SK-N-DZ (cell line): ENCODE measurements at places on chromosomes 12 and 14.

GRCh38 chr12:125161712-125162022 lies 96.4 kb downstream of the AACS start:
- DNase-seq = no peak

- DNase-seq = no peak
These were observed 31.5 kb upstream of the KRR1 start for GRCh38 chr12:75542942-75543341.

GRCh38 chr12:110343114-110343513 lies 60.4 kb downstream of the ANAPC7 start:
- no peak for DNase-seq

DNA sequence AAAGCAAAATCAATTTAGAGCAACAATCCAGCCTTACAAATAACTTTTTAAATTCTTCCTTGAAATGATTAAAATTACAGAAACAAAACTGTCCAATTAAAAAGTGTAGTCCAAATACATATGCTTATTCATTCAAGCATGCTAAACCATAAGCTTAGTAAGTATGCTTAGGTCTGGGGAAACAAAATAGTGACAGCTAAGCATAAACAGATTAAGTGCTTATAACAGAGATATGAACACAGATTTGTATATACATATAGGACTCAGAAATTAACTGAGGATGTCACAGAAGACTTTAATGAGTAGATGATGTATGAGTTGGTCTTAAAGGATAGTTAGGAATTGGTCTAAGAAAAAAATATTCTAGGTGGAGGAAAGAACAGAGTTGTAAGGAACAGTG lies 41.8 kb downstream of the SCAF11 start:
- no peak for DNase-seq

DNA sequence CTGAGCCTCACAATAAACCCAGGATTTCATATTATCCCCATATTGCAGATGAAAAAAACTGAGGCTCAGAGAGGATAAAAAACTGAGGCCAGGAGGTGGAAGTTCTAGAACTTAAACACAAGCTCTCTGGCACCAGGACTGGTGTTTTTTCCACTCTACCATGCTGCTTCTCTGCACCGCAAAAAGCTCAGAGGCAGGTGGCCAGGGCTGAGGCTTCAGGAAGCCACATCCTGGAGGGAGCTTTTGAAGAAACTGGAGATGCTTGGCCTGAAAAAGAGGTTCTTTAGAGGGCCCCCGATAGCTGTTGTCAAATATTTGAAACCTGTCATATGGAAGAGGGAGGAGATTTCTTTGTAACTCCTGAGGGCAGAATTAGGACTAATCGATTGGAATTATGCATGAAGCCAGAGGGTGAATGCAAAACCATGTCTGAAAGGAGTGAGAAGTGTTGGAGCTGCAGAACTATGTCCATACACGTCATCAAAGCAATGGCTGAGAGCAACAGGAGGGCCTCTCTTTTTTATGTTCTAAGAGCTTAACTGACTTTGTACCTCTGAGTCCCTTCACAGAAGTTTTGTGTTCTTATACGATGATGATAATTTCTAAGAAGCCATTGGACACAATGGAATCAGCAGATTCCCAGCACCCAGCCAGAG lies 448.6 kb downstream of the FUT8 start:
- DNase-seq = no peak

DNA sequence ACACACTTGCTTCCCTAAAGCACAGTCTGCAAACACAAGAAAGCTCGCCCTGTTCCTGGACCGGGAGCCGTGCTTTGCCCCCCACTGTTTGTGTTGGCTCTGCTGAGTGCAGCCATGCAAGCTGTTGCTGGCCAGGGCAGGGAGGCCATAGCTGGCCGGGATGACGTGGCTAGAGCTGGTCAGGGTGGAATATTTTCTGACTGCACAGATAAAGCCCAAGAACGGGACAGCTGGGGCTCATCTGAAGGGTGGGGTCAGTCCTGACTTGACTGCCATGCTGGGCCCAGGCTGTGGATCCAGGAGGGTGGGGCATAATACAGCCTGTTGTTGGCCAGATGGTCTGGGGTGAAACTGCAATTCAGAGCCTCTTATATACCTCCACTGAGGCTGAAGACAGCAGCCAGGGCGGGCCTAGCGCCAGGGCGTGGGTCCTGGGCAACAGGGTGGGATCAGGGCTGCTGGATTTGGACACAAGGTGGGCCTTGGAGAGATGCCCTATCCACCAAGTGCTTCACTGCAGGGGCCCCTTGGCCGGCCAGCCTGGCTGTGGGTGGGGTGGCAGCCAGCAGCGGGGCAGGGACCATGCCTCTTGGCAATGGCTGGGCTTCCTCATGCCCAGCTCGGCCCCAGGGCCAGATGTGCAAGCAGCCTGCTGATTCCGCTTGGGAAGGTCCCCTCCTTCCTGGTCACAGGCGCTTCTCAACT lies 14.8 kb downstream of the KMT5A start:
- DNase-seq = no peak

DNA sequence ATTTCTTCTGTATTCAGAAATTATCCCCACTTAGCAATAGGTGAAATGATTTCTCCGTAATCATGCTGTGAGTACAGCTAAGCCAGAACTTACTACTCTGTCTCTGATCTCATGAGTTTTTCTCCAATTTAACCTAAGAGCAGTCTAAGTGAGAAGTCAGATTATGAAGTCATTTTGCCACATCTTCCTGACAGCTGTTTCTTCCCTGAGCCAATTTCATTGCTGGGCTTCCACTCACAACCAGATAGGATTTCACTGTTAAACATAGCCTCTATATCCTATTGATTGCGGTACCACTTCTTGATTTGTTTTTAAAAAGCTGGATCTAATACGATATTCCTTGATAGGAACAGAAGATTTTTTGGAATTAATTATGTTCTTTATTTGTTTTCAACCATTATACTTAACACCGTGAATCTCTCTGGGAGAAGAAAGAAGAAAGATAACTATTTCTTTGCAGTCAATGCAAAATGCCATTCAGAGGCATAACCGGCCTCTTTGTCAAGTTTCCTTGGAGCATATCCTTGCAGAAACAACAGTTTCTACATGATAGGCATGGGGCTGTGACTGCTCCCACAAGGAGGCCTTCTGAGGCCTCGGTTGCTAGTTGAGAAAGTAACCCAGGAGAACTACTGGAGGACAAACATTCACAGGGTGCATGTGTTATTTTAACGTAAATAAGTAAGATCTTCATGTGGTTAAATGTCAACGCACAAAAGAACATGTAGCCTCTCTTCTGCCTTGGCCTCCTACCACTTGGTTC lies 212.2 kb downstream of the NPAS3 start:
- no peak for DNase-seq

- no peak for DNase-seq
These were observed 425.2 kb upstream of the MIS18BP1 start for GRCh38 chr14:45678163-45678562.

GRCh38 chr14:60989599-60989998 lies 8.6 kb downstream of the SLC38A6 start:
- no peak for DNase-seq

GRCh38 chr12:18811273-18811672 lies 73.4 kb downstream of the CAPZA3 start:
- DNase-seq = no peak

DNA sequence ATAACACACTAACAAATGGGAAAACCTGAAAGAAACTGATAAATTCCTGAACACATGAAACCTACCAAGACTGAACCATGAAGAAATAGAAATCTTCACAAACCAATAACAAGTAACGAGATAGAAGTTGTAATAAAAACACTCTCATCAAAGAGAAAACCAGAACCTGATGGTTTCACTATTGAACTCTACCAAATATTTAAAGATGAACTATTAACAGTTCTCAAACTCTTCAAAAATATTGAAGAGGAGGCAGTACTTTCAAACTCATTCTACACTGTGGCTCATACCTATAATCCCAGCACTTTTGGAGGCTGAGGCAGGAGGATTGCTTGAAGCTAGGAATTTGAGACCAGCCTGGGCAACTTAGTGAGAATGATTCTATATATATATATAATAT lies 48.4 kb upstream of the TMTC2 start:
- DNase-seq = no peak

DNA sequence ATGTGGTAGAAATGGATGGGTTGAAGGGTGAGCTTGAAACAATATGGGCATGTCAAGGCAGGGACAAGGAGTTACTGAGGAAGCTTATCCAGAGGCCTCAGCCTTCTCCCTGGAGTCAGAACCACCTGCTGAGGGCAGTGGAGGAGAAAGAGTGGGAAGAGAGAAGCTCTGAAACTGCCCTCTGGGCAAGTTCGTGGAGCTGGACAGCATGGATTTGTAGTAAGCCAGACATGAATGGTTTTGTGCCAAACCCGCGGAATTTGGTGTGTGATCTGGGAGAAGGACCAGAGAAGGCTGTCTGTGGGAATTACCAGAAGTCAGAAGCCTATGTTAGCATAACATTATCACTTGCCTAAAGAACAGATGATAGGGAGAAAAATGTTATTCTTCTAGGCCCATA lies 164.8 kb downstream of the SLC41A2 start:
- no peak for DNase-seq

- DNase-seq = no peak
These were observed 98.4 kb downstream of the EFCAB11 start for GRCh38 chr14:89855961-89856656.

DNA sequence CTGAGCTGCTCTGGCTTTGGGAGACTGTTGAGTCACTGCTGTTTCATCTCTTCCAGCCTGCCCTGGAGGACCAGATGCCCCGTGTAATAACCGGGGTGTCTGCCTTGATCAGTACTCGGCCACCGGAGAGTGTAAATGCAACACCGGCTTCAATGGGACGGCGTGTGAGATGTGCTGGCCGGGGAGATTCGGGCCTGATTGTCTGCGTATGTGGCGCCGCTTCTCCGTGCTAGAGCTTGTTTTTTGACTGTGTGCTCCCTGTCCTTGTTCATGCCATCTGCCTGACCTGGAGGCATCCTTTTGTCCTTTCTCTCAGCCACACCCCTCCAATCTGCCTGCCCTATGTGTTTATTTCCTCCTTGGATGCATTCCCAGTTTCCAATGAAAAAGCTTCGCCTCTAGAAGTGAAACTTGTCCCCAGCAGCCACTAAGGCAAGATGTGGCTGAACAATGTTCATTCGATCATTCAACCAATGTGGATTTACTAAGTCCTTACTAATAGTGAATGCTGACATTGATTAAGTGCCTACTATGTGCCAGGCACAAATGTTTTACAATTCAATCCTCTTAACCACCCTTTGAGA lies 98.6 kb downstream of the NT5DC3 start:
- DNase-seq = no peak

GRCh38 chr12:95972832-95973456 lies 23.2 kb downstream of the HAL start:
- DNase-seq = no peak

DNA sequence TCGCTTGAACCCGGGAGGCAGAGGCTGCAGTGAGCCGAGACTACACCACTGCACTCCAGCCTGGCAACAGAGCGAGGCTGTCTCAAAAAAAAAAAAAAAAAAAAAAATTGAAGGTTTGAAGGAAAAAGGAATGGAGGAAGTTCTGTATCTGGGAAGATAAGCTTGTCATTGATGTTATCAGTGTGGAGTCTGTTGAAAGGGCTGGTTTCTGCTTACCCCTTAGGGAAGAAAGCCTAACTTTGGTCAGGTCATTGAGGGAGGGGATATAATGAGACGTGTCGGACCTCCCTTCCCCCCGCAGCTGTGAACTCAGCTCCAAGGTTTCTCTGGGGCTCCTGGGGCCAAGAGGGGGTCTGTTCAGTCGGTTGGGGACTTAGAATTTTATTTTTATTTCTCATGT lies 16.4 kb downstream of the DAO start:
- DNase-seq = no peak

DNA sequence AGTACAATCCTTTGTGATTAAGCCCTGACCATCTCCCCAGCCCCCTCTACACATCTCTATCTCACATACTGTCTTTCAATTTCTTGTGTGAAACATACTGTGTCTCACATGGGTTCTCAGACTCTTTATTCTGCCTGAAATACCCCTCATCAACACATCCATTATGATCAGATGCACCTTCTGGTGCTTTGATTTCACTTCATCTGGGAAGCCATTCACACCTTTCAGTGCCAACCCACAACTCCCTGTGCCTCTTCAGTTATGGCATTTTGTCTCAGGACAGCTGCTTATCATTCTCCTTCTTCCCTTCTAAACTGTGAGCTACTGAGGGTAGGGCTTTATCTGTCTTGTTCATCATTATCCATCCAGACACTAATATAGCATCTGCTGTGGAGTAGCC lies 58.8 kb downstream of the CKB start:
- DNase-seq = no peak

- no peak for DNase-seq
These were observed 18.0 kb downstream of the ACACB start for GRCh38 chr12:109134186-109134917.

GRCh38 chr12:1638203-1638602 lies 9.2 kb downstream of the WNT5B start:
- no peak for DNase-seq

DNA sequence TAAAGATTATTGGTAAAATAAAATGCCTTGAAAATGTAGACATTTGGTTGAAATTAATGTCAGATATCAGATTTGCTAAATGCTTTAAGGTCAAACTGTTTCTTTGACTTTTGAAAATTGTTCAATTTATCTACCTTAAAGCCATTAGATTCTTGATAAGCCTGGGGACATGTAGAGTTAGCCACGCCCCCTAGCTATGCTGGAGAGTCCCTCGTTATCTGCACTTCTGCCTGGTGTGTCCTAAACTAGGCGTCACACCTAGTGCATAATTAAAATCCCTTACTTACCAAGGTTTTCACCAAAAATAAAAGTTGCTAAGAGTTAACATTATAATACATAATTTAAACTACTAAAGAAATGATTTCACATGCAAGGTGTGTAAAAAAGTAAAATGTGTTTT lies 79.5 kb downstream of the EGLN3 start:
- DNase-seq = no peak

- no peak for DNase-seq
These were observed 140.1 kb downstream of the ATP23 start for GRCh38 chr12:58081488-58081887.

DNA sequence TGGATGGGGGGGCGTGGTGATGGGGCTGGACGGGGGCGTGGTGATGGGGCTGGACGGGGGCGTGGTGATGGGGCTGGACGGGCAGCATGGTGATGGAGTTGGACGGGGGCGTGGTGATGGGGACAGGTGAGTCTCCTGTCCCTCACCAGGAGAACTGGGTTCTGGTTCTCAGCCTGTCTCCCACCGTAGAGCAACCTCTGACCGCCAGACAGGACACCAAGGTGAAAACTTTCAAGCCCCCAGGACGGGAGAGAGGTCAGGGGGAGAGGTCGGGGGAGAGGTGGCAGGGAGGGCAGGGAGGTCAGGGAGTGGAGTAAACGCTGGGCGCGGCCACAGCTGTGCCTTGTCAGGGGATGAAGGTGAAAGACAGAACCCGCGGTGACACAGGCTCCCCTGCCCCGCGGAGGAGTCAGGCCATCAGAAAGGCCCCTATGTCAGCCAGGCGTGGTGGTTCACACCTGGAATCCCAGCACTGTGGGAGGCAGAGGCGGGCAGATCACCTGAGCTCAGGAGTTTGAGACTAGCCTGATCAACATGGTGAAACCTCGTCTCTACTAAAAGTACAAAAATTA lies 84.6 kb downstream of the GALNT9 start:
- no peak for DNase-seq

DNA sequence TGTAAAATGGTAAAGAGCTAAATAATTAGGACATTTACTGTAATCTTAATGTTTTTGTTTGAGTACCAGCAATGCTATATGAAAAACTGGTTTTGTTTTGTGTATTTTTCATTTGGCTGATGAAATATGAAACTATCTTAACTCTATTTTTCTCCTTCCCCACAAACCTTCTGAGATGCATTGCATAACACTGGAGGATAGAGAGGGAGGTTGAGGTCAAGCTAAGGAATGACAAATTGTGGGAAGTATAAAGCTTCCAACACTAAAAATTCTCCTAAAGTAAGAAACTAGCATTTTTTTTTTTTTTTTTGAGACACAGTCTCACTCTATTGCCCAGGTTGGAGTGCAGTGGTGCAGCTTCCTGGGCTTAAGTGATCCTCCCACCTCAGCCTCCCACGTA lies 31.5 kb upstream of the SRP54 start:
- no peak for DNase-seq
